ENCODE measurements at places on chromosomes 5 and 9.

DNA sequence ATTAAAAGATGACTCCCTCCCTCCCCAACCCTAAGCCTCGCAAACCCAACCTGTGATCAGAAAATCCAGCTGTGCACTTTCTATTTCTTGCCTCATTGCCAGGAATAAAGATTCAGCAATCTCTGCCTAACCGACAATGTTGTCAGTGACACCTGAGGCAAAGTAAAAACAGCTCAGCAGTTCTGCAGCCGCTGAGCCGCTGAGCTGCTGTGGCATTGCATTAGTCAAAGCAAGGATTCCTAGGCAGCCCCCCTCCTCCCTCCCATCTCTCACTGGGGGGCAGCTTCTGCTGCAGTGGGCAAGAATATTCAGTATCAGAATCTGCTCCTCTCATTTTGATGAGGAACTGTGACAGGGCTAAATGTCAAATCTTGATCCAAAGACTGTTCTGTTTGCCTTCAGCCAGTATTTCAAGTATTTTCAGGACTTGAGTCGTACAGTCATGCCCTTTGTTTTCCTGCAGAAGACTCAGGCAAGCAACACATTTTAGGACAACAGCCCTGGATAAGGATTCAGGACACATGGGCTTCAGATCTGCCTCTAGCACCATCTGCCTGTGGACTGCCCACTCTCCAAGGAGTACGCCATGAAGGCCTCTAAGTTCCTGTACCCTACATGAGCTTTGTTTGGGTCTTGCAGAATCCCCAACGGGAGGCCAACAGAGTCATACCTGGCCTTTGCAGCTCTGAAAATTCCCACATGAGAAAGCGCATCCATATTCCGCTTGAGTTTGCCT lies 41.1 kb upstream of the DAP start:
- DNase-seq: no peak

GRCh38 chr9:127159325-127159801 lies 36.9 kb upstream of the ANGPTL2 start:
- DNase-seq: no peak

- no peak for DNase-seq
Measured at GRCh38 chr5:120985526-120985925, 521.4 kb downstream of the PRR16 start.

- DNase-seq: no peak
Measured at GRCh38 chr9:116555119-116555518, 132.0 kb upstream of the TRIM32 start.

DNA sequence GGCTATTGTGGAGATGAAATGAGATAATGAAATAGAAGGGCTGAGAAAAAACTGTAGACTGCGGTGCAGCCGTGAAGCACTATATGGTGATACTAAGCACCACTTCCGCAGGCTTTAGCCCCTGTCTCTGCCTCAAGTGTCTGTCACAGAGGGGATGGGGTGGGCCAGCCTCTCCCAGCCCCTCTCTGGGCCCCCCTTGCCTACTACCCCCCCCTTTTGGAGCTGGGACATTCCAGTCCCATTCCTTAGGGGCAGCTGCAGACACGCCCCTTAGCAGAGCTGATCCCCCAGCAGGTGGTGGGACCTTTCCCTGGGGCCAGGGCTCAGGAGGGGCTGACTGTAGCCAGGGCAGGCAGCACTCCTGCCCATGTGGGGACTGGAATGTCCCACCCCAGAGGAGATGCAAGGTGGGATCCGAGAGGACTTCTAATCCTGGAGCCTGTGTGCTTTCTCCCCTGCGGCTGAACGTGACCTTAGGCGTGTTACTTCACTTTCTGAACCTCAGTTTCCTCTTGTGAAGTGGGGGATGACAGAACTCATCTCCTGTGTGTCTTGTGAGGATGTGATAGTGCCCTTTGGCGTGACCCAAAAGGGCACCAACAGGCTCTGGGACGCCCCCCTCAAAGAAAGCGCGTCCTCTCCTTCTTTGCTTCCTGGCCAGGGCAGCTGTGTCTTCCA lies 1.9 kb downstream of the N4BP3 start:
- no peak for DNase-seq

DNA sequence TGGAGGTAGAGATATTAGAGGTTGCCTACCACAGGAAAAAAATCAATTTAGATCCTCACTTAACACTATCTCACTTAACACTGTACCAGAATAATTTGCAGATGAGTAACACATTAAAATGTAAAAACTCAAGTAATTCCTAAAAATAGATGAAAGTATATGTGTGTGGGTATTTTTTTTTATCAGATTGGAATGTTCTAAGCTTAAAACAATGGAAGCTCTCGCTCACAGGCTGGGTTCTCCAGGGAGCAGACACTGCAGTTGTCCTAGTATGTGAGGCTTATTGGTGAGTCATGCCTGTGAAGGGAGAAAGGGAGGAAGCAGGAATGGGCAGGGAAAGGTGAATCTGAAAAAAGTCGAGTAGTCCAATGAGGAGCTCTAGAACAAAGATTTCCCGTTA lies 181.3 kb upstream of the ZNF608 start:
- no peak for DNase-seq

- no peak for DNase-seq
Measured at GRCh38 chr5:149113669-149114068, 27.6 kb upstream of the ABLIM3 start.
